ENCODE measurements at places on chromosomes 7 and 10.

- DNase-seq, result peak; percentile 87
Observed at GRCh38 chr10:71860243-71861029, 9.4 kb upstream of the PSAP start.

- no peak for DNase-seq
Observed at GRCh38 chr10:491667-492424, 197.6 kb downstream of the DIP2C start.

GRCh38 chr7:56087445-56087844 is 5.3 kb downstream of the PHKG1 start:
- no peak for DNase-seq

DNA sequence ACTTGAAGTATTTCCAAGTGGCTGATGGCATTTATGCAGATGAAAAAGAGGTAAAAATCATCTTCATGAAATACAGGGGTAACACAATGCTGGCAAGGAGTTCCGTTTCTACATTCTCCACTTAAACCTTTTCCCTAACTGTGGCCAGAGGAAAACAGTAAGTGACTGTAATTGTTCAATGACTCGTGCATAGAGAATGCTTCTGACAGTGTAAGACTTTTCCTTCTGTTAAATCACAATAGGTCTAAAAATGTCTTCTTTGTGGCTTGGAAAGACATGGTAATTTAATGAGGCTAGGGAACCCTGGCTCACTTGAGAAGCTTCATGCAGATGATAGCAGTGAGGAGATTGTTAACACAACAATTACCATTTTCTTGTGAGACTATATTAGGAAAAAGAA is 50.3 kb upstream of the RSU1 start:
- DNase-seq, result no peak

DNA sequence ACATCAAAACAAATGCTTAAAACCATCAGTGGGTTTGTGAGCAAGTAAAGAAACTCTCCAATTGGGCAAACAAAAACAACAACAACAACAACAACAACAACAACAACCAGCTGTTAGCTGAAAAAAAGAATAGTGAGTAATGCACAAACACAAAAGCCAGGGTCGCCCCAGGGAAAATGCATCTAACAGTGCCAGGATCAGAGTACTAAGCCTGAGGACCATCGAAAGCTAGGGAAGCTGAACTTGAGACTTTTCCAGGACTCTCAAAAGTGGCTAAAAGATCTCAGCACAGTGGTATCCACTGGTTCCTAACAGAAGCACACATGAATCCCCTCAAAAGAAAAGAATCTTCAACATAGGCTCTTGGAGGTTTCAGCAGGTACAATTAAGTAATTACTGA is 83.3 kb downstream of the CPXM2 start:
- DNase-seq, result no peak

DNA sequence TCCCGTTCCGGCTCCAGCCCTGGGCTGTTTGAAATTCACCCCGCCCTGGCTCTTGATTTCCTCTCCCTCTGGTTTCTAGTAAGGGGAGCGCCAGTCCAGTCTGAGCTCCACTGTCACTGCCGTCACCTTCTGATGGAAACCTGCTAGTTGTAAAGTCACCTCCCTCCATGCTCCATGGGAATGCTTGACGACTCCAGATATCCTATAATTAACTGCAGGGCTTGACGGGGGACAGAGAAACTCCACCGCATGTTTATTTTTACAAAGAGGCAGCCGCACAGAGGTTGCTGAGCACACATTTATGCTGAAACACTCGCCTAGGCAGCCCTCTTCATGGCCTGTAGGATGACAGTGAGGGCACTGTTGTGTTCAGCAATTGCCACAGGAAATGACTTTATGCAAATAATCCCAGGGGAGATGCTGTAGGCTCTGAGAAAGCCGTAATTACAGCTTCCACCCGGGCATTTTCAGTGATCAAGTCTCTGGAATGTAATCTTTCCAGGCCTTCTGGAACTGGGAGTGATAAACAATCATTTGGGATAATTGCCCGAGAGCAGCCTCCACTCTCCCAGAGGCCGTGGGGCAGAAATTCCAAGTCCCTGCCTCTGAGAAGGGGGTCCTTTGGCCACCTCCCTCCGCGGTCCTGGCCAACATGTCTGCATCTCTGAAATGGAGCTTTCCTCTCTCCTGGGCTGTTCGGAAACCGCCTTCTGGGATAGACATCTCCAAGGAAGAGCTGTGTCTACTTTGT is 300.5 kb downstream of the KLF6 start:
- no peak for DNase-seq

DNA sequence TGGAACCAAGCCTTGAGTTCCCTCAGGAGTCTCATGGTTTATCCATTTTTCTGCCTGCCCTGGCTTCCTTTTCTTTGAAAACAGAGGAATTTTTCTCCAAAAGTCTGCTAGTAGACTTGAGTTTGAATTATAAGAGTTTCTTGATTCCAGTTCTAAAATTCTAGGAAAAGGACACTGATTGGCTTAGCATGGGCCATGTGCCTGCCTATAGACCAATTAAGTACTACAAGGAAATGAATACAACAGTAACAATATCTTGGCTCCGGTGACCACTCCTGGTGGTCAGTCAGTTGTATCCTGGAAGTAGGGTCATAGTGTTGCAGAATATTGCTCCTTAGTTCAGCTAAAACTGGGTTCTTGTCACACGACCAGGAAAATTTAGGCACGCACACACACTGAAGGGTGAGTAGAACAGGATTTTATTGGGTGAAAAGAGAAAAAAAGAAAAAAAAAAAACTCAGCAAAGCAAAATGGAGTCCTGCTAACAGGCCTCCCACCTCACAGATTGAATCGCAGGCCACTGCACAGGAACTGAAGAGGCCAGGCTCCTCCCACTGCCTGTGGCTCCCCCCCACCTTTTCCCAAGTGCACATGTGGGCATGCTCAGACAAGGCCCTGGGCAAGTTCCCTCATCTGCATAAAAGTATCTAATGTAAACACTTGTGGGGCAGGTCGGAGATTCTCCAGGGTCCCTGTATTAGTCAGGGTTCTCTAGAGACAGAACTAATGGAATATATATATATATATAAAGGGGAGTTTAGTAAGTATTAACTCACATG is 155.1 kb downstream of the LYZL1 start:
- no peak for DNase-seq

DNA sequence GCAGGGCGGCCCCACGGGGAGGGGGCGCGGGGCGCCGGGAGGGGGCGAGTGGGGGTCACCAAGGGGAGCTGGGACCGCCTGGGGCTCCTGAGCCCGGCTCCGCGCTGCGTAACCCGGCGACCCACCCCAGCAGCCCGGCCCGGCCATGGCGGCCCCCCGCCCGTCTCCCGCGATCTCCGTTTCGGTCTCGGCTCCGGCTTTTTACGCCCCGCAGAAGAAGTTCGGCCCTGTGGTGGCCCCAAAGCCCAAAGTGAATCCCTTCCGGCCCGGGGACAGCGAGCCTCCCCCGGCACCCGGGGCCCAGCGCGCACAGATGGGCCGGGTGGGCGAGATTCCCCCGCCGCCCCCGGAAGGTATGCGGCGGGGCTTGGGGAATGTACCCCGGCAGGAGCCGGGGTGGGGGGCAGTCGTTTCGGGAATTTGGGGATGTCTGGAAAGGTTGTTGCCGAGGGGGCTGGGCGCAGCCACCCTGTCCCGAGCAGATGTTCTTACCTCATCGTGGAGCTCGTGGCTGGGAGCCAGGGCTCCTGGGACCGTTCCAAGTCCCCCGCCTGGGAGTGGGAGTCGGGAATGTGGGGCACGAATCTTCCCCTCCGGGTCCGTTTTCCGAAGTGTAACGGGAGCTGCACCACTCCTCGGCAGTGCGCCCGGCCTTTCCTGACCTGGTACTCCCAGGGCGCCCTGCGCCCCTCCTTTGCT is 431 bp downstream of the ZYX start:
- peak; percentile 80 for DNase-seq

DNA sequence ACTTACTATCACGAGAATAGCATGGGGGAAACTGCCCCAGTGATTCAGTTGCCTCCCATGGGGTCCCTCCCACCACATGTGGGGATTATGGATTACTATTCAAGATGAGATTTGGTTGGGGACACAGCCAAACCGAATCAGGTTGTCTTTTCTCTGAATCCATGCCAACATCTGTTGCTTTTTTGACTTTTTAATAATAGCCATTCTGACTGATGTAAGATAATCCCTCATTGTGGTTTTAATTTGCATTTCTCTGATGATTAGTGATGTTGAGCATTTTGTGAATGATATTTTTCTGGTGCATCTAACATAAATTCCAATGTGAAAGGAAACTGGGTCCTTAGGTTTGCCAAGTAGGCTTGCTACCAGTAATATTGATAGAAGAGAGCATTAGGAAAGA is 69.0 kb upstream of the ARHGAP21 start:
- DNase-seq, result no peak

DNA sequence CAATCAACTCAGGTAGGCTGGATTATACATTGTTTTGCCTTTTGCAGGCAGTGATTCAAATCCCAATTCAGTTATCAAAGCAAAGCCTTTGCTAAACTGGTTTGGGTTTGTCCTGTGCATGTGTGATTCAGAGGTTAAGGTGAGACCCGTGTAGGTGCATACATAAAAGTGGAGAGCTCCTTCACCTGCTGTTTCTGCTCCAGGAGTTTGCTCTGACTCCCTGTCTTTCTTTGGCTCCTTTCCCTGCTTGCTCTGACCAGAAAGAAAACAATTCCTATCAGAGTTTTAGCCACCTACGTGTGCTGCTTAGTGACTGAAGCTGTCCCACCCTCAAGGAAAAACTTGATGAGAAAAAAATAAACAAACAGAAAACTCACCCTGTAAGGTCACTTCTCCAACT is 101.1 kb downstream of the TPST1 start:
- no peak for DNase-seq

DNA sequence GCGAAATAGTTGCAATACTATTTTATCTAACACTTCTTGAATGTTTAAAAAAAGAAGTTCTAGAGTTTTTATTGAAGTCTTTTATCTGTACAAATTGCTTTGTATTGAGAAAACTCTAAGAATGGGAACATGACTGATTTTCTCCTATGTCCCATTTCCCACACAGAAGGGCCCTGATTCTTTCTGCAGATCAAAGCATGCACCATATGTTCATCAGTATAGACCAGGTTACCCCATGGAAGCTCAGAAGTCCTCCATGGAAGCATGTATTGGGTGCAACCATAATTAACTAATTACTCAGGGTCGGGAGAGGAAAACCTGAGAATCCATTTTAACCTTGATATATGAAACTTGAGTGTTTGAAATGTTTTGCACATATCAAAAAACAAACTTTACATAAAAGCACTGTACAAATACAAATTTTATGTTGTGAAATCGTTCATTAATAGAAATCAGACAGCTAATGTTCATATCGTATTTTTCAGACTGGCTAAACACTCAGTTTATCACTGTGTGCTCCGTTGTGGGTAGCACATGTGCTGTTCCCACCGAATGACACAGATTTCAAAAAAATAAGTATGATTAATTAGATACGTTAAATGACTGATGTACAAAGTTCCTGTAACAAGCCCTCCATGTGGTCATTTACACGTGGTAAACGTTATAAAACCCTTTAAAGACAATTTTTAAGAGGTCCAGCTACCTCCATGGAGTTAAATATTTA is 71.5 kb downstream of the PTF1A start:
- no peak for DNase-seq

DNA sequence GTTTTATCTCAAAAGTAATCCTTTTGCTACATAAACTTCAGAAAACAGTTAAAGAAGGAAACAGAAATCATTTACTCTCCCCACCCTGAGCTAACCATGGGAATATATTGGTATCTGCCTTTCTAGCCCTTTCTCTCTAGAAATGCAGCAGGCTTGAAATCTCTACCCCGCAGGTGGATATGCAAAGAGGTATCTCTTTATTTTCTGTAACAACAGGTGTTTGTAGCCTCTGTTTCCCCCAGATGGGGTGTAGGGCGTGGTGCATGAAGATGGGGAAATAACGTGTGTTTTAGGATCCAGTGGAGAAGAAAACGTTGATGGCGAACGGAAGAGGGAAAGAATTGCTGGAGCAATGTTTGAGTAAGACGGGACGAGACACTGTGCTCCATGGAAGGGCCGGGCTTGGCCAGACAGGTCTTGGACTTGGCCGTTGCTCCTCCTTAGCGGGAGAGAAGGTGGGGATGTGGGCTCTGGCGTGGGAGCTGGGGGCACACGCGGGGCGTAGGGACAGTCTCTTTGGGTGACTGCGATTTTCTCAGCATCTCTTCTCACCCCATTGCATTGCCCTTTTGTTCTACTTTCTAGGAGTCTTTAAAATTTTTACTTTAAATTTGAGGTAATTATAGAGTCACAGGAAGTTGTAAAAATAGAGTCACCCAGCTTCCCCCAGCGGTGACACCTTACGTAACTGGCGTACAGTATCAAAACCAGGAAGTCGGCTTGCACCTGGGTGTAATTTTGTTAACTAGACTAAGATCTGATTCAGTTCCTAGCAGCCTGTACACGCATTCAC is 82.9 kb downstream of the ELFN1 start:
- no peak for DNase-seq

DNA sequence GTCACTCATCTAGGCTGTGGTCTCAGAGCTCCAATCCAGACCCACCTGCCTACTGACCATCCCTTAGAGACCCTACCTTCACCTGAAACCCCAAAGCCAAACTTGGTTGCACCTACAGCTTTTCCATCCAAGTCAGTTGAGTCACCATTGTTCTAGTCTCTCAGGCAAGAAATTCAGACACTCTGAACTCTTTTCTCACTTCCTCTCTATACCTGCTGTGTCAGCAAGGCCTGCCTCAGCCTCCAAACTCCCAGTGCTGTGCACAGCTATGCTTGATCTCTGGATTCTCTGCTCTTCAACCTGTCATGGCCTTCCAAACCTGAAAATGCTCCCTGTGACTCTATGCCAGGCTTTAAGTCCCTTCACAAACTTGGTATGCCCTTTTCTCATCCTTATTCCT is 47.4 kb upstream of the MTURN start:
- no peak for DNase-seq

- DNase-seq, result no peak
Observed at GRCh38 chr7:47751043-47751442, 169.1 kb upstream of the TNS3 start.

GRCh38 chr7:24669971-24670591 is 87.2 kb downstream of the GSDME start:
- no peak for DNase-seq

DNA sequence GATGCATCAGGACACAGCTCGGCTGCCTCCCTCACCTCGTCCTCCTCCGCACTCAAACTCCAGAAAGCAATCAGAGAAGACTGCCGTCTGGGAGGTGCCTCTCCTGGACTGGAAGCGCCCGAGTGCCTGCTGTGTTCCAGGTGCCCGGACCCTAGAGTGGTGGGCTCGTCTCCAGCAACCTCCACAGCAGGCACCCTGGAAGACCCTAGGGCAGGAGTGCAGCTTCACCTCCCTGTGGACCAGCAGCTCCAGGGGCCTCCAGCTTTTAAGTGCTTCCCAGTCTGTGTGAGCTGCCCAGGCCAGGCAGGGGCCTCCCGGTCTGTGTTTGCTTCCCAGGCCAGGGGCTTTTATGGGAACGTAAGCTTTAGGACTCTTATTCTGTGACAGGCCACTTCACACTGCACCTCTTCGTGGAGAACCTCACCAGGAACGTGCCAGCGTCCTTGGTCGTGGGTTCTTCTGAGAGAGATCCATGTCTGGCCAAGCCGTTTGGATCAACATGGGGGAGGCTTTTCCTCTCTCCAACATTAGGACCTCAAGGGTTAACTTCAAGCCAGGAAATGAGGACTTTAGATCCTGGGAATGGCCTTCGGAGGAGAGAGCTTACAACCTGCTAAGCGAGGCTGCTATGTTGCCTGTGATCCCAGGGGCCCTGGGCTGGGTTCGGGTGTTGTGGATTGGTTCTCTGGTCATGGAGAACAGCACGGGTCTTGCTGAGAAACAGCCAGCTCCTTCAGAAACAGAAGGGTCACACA is 5.9 kb upstream of the PWWP2B start:
- DNase-seq, result no peak

- DNase-seq, result no peak
Observed at GRCh38 chr10:121921238-121921931, 6.4 kb downstream of the ATE1 start.
